ENCODE measurements at places on chromosomes 5 and 9.

- DNase-seq, result no peak
Observed at GRCh38 chr5:55338810-55339243, 31.0 kb downstream of the MTREX start.

DNA sequence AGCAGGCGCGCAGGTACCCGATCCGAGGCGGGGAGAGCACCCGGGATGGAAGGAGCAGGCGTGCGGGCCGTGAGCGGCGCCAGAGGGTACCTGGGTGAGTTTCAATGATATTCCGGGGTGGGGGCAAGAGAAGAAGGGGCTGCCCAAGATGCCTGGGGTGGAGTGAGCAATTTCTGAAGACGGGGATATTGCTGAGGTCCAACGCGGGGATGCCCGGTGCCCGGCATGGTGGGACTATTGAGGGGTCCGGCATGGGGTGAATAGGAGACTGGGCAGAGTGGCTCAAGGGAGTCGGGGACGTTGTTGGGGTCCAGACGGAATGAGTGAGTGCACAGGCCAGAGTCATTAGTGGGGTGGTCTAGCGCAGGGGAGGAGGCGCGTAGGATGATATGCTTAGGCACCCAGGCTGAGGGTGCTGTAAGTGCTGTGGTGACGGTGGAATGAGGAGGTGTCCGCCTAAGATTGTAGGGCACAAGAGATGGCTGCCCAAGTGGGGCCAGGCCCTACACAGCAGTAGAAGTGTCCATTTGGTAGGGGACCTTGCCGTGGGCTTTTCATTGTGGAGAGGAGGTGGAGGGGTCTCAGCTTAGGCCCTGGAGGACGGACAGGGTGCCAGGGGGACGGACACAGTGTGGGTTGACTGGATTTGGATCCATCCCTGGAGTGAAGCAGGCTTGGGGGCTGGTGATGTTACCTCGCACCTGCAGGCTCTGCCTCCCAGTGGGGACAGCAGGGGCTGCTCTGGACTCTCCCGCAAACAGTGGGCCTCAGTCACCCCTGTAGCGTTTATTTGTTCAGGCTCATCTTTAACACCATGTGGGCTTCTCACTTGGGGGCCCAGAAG is 719 bp downstream of the MIGA2 start:
- no peak for DNase-seq

GRCh38 chr9:95606489-95607350 is 89.9 kb upstream of the PTCH1 start:
- DNase-seq, result peak; percentile 41

DNA sequence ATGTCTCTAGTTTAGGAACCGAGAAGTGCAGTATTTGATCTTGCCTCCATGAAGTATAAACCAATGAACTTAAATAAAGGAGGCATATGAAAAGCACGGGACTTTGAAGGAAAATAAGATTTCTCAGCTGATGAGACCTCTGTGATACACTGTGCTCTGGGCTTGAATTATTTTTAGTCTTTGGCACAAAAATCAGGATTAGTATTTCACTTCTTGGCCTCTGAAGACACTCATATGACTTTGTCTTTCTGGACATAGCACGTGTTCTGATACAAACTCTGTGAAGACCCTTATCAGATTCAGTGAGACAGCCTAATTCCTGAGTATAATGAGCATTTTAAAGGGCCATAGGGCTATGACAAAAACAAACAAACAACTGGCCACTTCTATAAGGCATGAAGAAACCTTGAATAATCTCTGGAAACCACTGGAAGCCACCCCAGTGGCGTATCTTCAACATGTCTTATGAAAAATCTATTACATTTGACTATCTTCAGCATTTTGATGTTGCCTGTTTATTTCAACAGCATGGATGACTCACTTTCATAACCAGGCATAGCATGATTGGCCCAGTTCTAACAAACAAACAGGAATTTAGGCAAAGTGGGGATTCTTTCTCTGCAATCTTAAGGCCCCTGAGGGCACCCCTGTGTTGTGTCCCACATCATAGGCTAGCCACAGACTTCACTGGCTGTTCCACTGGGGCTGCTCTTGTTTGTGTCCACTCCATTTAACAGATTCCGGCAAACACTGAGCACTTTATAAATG is 90.3 kb upstream of the ZNF462 start:
- no peak for DNase-seq

GRCh38 chr9:35537913-35538312 is 48.0 kb downstream of the RUSC2 start:
- no peak for DNase-seq

- no peak for DNase-seq
Observed at GRCh38 chr9:97559111-97559514, 57.6 kb downstream of the TMOD1 start.

DNA sequence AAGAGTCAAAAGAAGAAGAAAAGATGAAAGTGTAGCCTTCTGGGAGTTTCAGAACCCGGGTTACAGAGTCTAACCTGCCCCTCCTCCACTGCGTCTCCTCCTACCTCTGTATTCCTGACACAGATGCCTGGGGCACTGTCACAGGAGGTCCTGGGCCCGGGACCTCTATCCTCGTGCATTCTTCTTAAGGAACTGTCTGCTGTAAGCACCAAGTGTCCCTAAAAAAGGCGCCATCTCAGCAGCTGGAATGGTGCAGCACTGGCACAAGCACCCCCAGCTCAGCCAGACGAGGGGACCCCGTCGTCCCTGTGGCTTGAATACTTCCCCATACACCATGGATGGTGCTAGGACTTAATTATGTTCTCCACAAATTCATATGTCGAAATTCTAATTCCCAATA is 35.8 kb upstream of the MVB12B start:
- DNase-seq, result no peak

DNA sequence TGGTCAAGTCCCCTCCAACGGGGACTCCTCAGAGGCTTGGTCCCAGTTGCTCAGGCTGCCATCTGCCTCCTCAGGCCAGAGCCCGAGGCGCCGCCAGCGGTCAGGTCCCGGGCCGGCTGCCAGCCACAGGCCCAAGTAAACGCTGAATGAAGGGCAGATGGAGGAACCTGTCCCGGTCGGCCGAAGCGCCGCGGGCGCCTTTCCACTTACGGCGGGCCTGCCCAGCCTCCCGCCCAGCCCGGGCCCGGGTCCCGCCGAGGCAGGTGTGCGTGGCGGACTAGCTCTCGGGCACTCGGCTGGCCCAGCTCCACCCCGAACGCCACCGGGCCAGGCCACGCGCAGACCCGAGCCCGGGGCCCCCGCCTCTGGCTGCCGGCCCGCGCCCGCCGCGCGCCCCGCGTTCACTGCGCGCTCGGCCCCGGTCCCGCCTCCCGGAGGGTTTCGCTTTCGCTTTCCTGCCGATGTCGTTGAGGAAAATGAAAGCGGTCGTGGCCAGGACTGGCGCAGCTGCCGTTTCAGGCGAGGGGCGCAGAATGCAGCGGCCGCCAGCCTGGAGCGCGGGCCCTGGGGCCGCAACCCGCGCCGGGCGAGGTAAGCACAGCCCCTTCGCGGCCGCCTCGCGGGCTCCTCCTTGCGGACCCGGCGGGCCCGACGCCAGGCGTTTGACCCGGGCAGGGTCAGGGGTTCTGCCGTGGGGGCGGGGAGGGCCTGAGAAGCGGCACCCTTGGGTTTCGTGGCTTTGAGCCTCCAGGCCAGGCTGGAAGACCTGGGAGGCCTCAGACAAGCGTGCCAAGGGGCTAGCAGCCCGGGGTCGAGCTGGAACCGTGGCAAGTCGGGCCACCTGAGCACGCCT is 41.2 kb downstream of the SLC22A5 start:
- peak; percentile 89 for DNase-seq

- DNase-seq, result no peak
Observed at GRCh38 chr9:91160181-91160580, 201.5 kb downstream of the AUH start.

DNA sequence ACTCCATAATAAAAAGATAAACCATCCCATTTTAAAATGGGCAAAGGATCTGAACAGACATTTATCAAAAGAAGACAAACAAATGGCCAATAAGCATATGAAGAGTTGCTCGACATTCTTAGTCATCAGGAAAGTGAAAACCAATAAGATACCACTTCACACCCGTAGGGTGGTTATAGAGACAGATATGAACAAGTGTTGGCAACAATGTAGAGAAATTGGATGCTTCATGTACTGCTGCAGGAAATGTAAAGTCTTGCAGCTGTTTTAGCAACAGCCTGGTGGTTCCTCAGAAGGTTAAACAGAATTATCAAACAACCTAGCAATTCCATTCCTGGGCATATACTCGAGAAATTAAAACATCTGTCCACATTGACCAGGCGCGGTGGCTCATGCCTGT is 42.5 kb downstream of the GTF3C4 start:
- DNase-seq, result no peak

DNA sequence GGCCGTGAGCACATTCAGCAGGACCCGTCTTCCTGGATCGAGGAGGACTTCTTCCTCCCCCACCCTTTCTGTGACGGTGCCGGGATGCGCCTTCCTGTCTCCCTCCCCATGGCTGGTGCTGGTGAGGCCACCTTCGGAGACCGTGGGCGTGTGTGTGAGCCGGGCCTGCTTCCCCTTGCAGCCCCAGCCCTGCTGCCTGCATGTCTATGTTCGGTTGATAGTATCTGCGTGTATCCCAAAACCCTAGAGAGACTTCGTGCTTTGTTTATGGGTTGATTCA is 12.8 kb downstream of the CEP72 start:
- peak; percentile 63 for DNase-seq

- DNase-seq, result no peak
Observed at GRCh38 chr5:157651623-157652376, 438 bp downstream of the SOX30 start.

DNA sequence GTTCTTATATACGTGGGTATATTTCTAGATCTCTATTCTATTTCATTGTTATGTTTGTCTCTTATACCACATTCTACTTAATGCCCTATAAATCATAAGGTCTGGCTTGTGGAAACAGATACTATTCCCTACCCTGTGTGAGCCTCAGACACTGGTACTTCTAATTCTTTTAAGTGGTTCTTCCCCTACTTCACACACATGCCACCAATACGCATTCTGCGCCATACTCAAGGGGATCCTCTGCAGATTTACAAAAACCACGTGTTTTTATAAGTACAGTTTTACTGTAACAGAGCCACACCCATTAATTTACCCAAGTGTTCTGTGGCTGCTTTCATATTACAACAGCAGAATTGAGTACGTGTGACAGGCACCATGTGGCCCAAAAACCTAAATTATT is 195.6 kb downstream of the SAXO1 start:
- DNase-seq, result no peak

DNA sequence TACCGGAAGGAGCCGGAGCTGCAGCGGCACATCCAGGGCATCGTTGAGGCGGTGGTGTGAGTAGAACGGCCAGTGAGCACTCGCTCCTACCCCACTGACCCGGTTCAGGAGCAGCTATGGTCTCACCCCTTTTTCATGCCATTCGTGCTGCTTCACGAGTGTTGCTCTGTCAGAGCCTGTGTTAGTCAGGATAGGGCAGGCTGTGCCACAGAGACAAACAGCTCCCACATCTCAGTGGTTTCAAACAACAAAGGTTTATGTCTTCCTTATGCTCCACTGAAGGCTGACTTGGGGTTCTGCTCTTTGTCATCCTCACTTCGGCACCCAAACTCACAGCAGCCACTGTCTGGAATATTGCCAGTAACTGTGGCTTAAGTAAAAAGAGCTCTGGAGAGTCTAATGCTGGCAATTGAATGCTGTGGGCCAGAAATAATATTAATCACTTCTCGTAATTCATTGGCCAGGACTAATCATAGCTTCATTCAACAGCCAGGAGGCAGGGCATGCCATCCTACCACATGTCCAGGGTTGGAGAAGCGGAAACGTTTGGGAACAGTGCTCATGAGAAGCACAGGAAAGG is 28.4 kb downstream of the ARHGEF37 start:
- no peak for DNase-seq

- DNase-seq, result no peak
Observed at GRCh38 chr5:7869474-7870136, 657 bp downstream of the MTRR start.

DNA sequence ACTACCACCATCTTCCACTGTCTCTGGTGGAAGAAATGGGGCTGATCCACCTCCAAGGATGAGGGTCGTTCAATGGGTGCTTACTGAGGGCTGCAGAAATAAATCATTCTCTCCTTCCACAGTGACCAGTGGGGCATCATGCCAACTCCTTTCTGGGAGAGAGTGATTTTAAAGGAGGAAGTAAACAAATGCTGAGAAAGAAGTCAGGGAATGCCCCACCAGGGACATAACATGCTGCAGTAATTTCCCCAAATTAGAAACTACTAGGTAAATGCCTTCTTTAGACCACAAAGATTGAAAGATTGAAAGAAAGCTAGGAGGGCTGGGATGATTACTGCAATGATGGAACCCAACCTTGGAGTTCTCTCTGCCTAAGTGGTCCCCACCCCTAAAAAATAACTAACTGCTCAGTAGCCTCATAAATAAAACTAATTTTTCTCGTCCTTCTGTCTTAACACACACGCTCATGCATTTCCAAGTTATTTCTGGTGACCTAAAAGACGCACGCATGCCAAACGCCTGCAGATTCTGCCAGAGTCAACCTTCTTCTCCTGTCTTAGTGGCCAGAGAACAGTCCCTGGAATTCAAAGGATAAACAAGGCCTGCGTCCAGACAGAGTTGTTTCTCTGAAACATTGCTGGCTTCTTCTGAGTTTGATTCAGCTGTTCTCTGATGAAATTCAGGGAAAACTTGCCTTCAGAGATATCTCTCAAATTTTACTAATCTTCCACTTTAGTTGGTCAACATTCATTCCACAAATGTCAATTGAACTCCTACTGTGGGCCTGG is 250.0 kb downstream of the NR3C1 start:
- DNase-seq, result peak; percentile 84

GRCh38 chr9:126526218-126527108 is 87.3 kb upstream of the LMX1B start:
- DNase-seq, result no peak

- no peak for DNase-seq
Observed at GRCh38 chr5:179128976-179129375, 68.8 kb downstream of the ZNF354C start.
